ENCODE measurements at places on chromosomes 4 and X.

DNA sequence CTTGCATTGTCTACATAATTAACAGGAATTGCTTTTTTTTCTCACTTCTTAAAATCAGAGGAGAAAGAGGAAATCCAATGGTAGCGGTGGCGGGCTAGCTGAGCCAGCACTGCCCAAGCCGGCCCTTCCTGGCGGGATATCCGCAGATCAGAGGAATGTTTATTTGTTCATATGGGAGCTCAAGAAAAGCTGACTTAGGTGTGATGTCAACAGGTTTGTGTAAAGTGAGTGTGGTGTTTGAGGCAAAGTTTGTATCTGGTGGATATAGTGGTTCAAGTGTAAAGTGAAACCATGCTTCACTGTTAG lies 466 bp upstream of the SLC39A8 start:
- DNase-seq = no peak

DNA sequence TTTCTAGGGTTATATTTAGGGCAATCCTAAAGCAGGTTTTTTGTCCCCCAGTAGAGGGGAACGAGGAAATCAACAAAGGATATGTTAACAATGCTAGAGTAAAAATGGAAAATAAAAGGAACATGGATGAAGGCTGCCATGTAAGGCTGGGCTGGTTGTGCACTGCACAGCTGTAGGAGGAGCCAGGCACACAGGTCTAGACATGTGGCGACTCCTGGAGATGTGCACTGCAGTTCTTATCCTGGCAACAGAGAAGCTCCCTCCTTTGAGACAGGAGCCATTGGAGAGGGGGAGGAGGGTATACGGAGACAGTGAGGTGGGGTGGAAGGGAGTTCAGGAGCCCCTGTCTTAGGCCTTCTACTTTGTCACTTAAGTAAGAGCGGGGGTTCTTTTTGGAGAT lies 65.9 kb downstream of the NAT8L start:
- DNase-seq = no peak

GRCh38 chr4:159347813-159348212 lies 244.9 kb downstream of the RAPGEF2 start:
- DNase-seq = no peak

- DNase-seq = no peak
Observed at GRCh38 chr4:38671592-38671940, 7.6 kb downstream of the KLF3 start.

DNA sequence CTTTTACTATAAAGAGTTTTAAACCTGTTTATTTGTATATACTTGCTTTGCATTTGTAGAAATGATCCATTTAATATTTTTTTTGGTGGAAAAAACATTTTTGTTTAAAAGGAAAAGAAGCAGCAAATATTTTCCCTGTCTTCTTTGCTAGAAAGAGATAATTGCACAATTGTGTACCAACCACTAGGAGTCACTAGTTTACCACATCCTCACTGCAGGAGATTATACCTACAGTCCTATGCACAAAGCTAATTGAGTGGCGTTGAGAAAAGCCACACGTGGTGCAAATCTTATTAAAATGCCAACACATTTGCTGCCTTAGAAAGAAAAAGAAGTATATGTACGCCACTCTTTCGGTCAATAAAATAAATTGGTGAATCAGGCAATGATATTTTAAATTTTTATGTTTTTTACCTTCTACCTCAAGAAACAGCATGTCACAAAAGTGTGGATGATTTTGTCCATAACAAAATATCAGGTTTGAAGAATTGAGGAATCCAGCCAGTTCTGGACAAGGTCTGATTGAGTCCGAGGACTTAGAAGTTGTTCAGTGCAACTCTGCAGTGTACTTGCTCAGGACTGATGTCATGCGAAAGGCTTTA lies 102.9 kb downstream of the GRXCR1 start:
- no peak for DNase-seq

- DNase-seq = no peak
Observed at GRCh38 chrX:17802756-17803155, 58.3 kb downstream of the RAI2 start.

All from activated CD4-positive, alpha-beta T cell treated with anti-CD3 and anti-CD28 coated beads, Interleukin-2, amount 50 U/mL, for 48 hours (primary cell).